ENCODE measurements at places on chromosomes 4 and X. TPM values are rescaled to one million over a fixed set of nuclear protein-coding genes. Genes with fewer than 3 reads are reported as not detected.
A peak's percentile ranks its signal among the peaks of the same experiment; 100 is the strongest.

The TMPRSS11B gene
- polyA plus RNA-seq: 0.10 TPM

DNA sequence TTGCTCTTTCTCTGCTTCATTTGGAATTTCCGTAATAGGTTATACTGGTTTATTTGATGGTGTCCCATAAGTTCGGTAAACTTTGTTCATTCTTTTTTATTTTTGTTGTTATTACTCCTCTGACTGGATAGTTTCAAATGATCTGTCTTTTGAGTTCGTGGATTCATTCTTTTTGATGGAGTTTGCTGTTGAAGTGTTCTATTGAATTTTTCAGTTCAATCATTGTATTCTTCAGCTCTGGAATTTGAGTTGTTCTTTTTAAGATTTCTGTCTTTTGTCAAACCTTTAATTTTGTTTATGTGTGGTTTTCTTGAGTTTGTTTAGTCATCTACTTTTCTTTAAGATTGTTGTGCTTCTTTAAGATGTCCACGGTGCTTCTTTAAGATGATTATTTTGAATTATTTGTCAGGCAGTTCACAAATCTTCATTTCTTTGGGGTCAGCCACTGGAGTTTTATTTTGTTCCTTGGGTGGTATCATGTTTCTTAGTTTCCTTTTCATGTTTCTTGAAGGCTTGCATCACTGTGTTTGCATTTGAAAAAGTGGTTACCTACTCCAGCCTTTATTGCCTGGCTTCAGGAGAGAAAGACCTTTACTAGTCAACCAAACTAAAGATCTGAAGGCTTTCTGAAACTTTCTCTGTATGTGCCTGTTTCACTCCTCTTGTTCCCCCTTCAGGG is 154.8 kb upstream of the ANXA3 start:
- no peak for DNase-seq

The TRIM60 gene
- not detected for polyA plus RNA-seq

- no peak for DNase-seq
These were observed 31.3 kb downstream of the CXCL13 start for GRCh38 chr4:77636902-77637301.

DNA sequence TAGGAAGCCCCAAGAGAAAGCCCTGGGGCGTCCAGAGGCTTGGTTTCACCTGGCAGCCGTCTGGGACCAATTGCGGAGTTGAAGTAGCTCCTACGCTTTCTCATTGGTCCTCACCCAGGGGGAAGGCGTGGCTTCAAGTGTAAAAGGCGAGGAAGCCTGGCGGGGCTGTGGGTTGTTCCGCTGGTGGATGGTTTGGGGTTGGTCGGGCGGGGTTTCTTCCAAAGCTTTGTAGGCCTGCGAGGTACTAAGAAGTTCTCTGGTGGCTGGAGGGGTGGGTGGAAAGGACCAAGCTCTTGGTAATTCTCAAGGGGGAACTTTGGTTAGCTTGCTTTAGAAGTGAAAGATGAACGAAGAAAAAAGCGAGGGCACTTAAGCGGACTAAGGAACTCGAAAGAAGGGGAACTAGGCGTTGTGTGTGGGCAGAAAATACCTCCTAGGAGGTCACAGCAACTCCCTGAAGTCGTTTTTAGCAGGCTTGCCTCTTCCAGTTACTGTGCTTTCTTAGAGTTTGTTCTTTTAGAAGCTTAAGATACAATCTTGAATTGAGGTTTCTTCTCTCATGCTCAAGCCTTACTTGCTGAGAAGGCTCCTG is 36.6 kb downstream of the CCNG2 start:
- DNase-seq: no peak

GRCh38 chr4:24975510-24975909 is 55.2 kb downstream of the LGI2 start:
- no peak for DNase-seq

DNA sequence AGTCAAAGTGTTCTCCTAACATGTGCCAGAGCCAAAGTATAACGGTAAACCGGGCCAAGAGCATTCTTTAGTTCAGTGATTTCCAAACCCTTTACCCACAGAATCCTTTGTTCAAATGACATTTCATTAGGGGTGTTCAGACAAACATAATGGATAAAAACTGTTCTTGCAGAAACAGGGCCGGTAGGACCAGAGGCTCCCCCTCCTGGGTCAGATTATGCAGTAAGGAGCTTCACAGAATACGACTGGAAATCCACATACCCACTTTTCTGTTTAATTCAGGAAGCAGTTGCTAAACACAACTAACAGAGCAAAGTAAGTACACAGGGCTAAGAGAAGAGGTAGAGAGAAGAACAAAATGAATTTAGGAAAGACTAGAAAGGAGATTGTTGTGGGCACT is 46.6 kb upstream of the TMEM184C start:
- no peak for DNase-seq

The CENPI gene
- 7.8 TPM for polyA plus RNA-seq

GRCh38 chrX:72573158-72573511 is 492 bp upstream of the HDAC8 start:
- DNase-seq: no peak

- no peak for DNase-seq
These were observed 21.7 kb upstream of the SEC24B start for GRCh38 chr4:109411964-109412363.

The PLXNB3 gene
- 1.5 TPM for polyA plus RNA-seq

The NDUFB11 gene
- 97.3 TPM for polyA plus RNA-seq

The PLK4 gene
- polyA plus RNA-seq: 25.5 TPM

DNA sequence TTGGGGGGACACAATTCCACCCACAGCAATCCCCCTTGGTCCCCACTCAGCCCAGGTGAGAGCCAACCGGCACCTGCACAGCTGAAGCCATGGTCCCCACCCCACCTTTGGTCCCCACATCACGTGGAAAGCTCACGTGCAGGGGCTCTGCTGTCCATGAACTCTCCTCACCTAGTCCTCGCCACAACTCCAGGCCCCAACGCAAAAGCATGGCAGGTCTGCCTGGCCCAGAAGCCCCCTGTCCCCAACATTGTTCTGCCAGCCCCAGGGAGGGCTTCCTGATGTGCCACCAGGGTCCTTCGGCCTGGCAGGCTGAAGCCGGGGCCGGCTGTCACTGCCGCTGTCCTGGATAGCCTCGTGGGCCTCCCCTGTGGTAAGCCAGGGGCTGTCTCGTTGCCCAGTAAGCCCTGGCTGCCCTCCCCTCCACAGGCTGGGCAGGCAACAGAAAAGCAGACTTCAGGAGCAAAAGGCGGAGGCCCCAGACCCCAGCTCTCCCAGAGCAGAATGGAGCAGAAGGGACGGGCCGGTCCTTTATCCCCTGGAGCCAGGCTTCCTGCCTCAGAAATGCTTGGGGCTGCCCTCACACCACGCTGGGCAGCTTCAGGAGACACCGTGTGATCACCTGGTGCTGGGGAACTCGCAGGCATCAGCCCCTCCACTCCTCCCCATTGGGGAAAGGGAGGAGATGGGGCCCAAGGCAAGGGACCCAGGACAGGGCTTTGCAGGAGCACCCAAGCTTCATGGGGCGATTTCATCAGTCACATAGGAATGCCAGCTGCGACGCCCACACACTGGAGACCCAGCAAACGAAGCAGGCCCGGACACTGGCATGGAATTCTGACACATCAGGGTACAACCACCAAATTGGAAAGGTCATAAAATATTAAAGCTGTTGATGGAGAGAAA is 103.7 kb downstream of the ADRA2C start:
- no peak for DNase-seq

The MAPK10 gene
- polyA plus RNA-seq: 71.6 TPM

DNA sequence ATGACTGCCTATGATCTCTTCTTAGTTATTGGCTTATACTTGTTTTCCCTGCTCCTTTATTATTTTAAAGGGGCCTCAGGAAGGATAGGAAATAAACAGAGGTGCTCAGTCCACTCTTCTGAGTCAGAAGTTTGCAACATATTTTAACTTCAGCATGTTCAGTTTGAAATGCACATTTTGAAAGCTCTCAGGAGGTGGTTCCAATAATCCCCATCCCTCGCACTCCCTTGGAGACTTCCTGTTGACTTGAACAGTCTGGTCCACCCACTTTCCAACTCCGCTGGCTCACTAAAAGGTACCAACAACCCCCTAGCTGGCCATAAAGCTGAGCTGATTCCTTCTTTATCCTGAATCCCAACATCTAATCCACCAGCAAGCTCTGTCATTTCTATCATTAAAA is 78.3 kb upstream of the DUSP21 start:
- DNase-seq: no peak

- DNase-seq: no peak
These were observed 6.3 kb upstream of the FGFR3 start for GRCh38 chr4:1786544-1787362.

DNA sequence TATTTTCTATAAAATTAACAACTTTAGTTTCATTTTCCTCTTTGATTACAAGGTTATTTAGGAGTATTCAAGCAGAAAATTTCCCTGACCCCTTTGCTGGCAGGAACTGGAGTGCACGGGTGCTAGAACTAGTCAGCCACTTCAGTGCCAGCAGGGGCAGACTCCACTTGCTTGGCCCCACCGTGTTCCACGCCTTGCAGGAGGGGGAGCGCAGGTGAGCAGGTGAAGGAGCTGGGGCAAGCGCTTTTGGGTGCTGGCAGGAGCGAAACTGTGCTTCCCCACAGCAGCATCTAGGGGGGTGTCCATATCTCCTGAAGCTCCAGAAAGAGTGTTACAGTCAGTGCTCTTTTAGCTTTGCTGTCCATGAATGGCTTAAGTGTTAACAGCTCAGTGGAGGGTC is 45.5 kb downstream of the MID2 start:
- DNase-seq: no peak

The ADH7 gene
- not detected for polyA plus RNA-seq

The DRP2 gene
- polyA plus RNA-seq: 1.9 TPM

DNA sequence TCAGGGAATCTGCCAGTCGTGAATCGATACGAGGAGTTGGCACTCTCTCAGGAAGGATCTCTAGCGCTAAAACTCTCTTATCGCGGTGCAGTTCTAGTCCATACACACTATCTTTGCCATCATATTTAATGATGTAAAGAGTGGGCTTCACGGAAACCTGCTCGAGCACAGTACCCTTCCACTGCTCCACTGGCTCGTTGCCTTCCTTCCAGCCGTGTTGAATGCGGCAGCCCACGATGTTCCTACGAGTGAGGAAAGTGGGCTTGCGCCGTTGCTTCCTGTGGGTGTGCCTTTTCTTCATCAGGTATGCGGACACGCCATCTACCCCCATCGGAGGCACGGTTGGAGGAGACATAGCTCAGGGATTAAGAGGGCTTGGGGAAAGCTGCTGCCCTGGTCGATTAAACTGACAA is 661 bp downstream of the SPIN4 start:
- DNase-seq: no peak

The FAAH2 gene
- 9.3 TPM for polyA plus RNA-seq

DNA sequence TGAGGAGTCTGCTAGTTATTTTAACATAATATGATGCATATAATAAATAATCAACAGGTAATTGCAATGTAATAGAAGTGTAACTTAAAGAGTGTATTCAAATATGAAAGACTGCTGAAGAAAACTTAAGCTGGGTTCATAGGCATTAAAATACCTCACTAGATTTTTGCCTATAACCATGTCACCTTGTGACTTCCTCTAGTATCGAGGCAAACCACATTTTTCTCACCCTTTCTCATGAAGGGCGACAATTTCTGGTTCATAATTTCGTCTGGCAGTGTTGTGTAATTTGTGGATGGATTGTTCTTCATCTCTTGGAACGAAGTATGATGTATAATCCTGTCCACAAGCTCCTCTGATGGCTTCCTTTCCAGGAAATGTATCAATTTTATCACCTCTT is 16.0 kb downstream of the SULT1E1 start:
- DNase-seq: no peak

DNA sequence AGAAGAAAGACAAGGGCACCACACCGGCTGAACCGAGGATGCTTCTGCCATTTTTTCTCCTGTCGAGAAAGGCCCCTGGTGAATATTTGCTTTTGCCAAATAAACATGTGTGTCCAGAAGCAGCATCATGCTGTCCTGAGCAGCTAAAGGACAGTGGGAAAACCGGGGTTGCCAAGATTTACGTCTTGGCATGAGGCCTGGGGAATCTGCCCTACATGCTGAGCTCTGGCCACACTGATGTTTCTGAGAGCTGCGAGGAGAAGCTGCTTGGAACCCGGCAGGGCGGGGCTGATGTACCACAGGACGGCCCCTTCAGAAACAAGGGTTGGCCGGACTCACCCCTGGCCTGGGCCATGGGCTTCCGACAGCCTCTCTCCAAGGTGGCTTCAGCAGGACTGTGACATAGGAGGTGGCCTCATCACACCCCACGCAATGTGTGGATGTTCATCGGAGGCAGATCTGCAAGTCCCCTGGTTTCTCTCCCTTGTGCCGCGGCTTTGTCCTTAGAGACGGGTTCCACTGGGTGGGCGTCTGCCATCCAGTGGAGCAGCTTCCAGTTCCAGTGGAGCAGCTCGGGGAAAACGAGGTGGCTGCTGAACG is 42.2 kb upstream of the SORCS2 start:
- no peak for DNase-seq

DNA sequence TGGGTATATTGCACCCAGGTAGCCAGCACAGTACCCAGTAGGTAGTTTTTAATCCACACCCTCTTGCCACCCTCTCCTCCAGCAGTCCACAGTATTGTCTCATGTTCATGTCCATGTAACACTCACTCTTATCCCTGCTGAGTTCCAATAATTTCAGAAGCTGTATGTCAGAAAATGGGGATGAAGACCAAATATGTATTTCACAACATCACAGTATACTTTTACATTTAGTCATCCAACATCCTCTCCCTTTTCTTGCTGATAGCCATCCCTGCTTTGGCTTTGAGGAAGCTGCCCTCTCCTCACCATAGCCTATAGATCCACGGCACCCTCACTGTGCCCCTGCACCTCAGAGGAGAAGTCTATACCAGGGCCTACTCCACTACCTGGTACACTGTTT is 126.0 kb upstream of the LDB2 start:
- no peak for DNase-seq

The IQSEC2 gene
- 12.3 TPM for polyA plus RNA-seq

DNA sequence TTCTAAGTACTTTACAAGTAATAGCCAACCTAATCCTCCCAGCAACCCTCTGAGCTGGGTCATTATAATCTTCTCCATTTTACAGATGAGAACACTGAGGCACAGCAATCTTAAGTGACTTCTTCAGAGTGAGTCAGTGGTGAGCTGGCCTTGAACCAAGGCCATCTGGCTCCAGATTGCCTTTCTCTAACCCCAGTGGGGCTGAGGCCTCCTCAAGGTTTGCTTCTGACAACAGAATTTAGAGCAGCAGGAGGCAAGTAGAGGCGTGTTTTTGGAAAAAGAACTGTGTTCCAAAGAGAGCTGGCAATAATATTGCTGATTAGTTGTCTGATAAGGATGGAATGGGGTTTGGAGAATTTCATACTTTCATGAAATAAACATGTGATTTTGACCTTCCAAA is 41.2 kb downstream of the PIR start:
- no peak for DNase-seq

GRCh38 chr4:180751009-180751408 is 1492.2 kb upstream of the TENM3 start:
- DNase-seq: no peak

- DNase-seq: peak; percentile 14
These were observed 26.8 kb upstream of the GRXCR1 start for GRCh38 chr4:42865572-42866189.

The FREM3 gene
- polyA plus RNA-seq: 0.27 TPM

Measured in left renal pelvis (tissue), 4 donors.